ENCODE measurements at places on chromosomes 12 and 14.

GRCh38 chr12:11697670-11698387, 48.4 kb downstream of the ETV6 start:
- DNase-seq = no peak

DNA sequence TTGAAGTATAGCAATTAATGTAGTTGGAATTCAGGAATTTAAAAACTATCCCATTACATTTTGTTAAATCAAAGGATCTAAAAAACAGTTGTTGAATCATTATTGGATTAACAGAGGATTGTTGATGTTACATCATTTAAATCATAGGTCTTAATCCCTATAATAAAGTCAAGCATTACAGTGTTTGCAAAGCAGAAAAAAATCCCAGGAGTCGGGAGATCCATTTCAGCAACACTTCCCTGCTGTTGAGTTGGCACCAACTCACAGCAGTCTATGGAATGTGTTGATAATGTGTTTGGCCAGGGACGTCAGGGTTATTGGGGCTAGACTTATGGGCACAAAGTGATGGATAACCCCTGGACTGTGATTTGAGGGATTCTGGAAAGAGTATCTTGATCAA, 99.1 kb upstream of the TMTC1 start:
- no peak for DNase-seq

GRCh38 chr12:122976648-122976975, 1.6 kb downstream of the OGFOD2 start:
- no peak for DNase-seq

- no peak for DNase-seq
These were observed 49.4 kb downstream of the LRRC9 start for GRCh38 chr14:59969319-59969718.

- no peak for DNase-seq
These were observed 186.9 kb upstream of the CNTN1 start for GRCh38 chr12:40505327-40505726.

DNA sequence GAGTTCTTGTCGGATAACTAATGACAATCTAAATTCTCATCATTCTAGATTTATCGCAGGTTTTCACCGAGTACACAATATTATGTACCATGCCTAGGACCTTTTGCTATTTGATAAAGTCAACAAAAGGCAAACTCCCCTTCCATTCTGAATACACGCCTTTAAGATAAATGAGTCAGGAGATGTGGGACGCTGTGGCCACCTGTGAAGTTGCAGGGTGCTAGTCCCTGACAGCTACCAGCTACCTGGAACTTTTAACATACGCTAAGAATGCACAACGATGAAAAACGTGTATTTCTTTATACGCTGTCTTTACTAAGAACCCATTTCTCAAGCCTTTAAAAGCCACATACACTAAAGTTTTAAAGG, 678 bp downstream of the MDM1 start:
- DNase-seq = no peak

GRCh38 chr14:79502751-79503148, 708.6 kb downstream of the DIO2 start:
- no peak for DNase-seq

DNA sequence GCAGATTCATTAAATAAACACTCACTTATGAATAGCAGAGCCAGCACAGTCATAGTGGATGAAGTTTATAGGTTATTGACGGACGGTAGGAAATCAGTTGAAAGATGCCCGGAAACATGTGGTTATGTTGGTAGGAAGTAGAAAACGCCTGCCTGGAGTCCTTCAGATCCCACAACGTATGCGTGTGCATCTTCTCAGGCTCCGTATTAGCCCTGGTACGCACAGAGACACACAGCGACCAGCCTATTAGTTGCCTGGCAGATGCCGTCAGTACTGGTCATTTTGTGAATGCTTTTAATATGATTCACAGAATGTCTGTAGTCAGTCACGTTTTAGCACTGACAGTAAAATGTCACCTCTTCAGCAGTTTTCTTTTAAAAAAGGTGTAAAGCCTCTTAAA, 196.4 kb downstream of the RGS6 start:
- no peak for DNase-seq

GRCh38 chr12:28110329-28110728, 79.9 kb upstream of the CCDC91 start:
- DNase-seq = no peak

- no peak for DNase-seq
These were observed 132.7 kb upstream of the EEA1 start for GRCh38 chr12:93061473-93062419.

GRCh38 chr14:98859301-98859700, 412.7 kb downstream of the BCL11B start:
- DNase-seq = no peak

DNA sequence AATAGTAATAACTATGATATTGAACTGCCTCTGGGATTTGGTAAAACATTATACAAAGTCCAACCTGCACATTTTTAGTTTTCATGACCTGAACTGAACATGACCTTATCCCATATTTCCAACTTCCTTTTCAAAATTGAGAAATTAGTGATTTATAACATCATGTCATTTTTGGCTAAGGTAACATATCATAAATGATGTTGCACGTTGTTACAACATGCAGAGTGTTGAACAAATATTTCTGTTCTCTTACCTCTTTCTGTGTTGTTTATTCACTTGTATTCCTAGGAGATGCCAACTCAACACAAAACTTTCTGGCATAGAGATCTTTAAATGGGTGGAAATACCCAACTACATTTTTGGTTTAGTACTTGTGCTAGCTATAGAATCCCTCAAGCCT, 496.0 kb downstream of the SLC6A15 start:
- DNase-seq = no peak

DNA sequence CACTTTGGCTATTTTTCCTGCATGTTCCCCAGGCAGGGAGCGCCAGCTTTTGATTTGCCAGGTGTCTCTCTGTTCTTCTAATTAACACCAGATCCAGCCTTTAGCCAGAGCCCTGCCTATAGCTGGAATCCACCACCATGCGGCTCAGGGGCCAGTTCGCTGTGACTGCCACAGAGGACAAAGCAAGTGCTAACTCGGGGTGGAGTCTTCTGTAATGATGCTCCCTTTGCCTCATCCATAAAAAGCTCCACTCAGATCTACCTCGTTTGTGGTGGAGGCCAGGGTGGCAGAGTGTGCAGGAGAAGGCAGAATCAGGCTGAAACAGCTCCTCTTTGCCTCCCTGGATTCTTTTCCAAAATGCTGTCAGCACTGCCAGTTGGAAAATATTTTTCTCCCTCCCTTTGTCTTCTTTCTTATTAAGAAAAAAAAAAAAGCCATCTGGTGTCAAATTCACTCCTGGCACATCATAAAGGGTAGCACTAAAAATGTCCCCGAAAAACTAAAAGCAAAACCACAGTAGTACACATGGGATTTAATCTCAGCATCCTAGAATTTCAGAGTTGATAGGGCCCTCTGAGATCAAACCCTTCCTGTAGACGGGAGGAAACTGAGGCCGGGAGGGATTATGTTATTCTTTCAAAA, 18.0 kb upstream of the CTDSP2 start:
- no peak for DNase-seq

- DNase-seq = no peak
These were observed 70.0 kb downstream of the GALNT9 start for GRCh38 chr12:132259364-132259871.

- no peak for DNase-seq
These were observed 7.1 kb upstream of the NT5DC3 start for GRCh38 chr12:103848143-103848542.

DNA sequence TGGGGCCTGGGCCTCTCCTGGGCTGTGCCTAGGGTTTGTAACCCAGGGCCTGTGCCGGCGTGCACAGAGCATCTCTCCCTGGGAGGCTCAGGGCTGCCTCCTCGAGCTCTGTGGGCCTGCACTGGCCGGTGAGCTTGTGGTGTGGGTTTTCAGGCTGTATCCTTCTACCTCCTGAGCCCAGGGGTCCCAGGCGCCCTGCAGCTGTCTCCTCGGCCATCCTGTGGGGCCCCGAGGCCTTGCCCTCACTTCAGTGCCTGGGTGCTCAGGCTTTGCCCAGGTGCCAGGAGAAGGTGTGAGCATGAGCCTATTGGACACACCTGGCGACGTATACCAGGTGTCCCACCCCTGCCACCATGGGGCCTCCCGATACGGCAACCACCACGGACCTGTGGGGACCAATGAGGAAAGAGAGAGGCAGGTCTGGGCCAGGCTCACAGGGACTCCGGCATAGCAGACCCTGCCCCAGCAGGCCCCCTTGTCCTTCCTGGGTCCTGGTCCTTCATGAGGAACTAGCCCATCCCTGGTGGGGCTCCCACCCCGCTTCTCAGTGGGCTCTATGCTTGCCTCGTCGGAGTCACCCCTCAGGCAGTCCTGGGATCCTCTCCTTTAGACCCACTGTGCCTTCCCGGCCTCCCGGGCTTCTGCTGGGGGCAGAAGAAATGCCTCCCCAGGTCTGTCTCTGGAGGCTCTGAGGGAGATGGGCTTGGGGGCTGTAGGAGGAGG, 400.2 kb downstream of the TMEM121 start:
- DNase-seq = peak; percentile 33

DNA sequence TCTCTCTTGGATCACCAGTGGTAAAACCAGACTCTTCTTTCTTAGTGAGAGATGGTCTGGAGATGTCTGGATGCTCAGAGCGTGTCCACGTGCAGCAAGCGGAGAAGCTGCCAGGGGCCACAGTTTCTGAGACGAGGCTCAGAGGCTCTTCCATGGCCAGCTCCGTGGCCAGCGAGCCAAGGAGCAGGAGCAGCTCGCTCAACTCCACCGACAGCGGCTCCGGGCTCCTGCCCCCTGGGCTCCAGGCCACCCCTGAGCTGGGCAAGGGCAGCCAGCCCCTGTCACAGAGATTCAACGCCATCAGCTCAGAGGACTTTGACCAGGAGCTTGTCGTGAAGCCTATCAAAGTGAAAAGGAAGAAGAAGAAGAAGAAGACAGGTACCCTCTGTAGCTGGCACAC, 69.0 kb downstream of the TECPR2 start:
- no peak for DNase-seq

GRCh38 chr14:65846196-65846868, 433.8 kb downstream of the FUT8 start:
- DNase-seq = no peak

DNA sequence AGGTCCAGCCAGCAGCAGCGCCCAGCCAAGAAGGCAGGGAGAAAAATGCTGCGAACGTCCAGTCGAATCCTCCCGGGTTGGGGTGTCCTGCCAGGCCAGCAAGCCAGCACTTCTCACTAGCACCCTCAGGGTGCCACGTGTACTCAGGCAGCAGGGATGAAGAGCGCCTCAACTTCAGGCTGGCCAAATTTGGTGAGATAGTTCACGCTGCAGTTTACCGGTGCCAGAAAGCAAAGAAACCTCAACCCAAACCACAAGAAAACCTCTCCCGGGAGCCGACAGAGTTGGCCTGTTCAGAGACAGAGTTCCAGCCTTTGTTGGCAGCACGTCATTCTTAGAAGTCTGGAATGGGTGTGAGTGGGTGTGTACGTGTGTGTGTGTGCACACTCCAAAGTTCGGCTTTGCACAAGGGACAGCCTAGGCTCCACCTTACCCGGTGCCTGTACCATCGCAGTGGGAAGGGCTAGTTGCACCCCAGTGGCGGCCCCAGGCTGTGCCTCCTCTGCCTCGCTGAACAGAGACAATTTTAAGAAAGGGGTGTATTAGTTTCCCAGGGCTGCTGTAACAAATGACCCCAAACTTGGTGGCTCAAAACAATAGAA, 42.1 kb downstream of the ELK3 start:
- no peak for DNase-seq

GRCh38 chr14:83994020-83994419, 1535.9 kb upstream of the FLRT2 start:
- DNase-seq = no peak

DNA sequence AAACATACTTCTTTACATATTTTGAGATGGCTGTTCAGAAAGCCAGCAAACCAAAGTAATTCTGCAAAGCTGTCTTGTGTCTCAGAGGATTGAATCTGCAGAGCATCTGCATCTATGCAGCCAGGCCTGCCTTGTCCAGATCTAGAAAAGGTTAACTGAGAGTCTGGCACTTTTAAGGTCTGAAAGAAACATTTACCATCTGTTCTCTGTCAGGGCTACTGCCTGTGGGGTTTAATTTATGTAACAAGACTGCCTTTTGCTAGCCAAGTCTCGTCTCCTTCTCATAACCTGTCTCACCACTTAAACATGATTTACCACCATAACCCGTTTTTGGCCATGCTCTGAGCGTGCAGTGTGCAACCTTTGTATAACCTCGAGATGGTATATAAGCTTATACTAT, 194.2 kb downstream of the SYT10 start:
- DNase-seq = no peak

DNA sequence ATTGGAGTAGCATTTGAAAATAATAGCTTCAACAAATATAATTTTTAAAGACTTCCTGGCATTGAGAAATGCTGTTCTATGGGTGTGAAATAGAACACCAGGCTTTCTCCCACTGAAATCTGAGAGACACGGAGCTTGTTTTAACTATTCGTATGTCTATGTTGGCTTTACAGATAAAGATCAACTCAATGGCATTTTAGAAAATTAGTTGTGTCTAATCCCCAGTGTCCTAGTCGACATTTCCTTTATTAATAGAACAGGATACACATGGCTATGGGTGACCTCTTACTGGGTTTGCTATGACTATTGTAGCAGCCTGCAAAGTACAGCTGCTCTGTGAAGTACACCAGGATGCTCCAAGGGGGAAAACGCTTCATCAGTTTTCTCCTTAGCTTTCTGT, 159.3 kb downstream of the SLC25A21 start:
- DNase-seq = no peak

- DNase-seq = no peak
These were observed 317.6 kb downstream of the CCDC91 start for GRCh38 chr12:28507867-28508266.
